Left ventricle myocardium inferior (tissue), 1 donor: ENCODE measurements at places on chromosomes 12 and 14. TPM values are rescaled to one million over a fixed set of nuclear protein-coding genes. Genes with fewer than 3 reads are reported as not detected.

KLRD1 gene
- total RNA-seq = 1.4 TPM

FGF6 gene
- not detected for total RNA-seq

GRCh38 chr12:101086490-101087135 lies 123.4 kb downstream of the SLC5A8 start:
- no peak for DNase-seq

BMAL2 gene
- total RNA-seq = 1.5 TPM

ADAM20 gene
- total RNA-seq = 0.27 TPM

DNA sequence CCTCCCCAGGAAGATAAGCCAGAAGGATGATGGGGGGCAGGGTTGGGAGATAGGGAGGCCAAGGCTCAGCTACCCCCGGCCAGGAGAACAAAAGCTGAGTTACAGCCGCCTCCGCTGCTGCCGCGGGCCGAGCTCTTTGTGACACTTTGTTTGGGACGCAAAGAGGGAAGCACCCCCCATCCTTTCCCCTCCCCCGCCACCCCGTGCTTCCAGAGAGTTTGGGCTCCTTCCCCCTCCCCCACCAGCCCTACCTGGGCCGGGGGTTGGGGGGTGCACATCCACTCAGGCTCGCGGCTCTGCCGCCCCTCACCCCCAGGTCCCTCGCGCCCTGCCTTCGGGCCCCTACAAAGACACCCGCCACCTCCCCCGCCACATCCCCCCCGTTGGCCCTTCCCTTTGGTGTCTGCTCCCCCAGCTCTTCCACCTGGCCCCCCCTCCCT lies 799 bp downstream of the ZNF219 start:
- no peak for DNase-seq

DNA sequence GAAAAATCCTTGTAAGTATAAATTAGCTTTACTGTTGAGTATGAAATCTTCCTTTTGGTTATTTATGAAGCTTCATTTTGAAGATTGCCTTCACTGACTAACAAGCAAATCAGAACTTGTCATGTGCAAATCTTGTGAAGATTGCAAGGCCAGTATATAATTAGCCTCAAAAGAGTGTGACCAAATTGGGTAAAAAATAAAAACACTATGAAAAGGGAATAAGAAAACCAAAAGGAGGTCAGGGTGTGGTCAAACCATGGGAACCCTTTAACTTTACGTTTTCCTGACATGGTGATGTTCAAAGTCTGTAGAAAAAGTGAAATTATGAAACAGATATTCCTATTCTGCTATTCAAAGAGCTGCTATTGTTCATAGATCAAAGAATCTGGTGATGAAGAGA lies 230.3 kb downstream of the BCAT1 start:
- no peak for DNase-seq

GRCh38 chr12:19643635-19644034 lies 204.3 kb downstream of the AEBP2 start:
- no peak for DNase-seq

GRCh38 chr14:65879248-65880009 lies 466.9 kb downstream of the FUT8 start:
- DNase-seq = no peak

- no peak for DNase-seq
These were observed 60.5 kb downstream of the PTPRQ start for GRCh38 chr12:80504389-80505163.

RHOJ gene
- total RNA-seq = 14.6 TPM

DNA sequence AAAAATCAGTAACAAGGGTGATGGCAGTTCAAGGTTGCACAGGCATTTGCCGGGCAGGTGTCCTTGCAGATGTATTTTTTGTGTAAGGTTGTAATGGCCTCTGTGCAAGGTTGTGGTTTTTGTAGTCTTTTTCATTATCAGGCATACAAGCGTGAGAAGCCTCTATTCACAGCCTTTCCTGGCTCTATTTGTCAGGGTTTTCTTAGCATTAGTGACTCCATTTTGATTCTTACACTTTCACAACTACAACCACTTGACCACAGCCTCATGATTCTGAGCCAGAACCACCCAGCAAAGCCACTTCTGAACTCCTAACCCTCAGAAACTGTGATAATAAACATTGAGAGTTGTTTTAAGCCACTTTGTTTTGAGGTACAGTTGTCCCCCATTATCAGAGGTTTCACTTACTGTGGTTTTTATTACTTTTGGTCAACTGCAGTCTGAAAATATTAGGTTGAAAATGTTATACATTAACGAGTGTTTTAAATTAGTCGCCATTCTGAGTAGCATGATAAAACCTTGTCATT lies 27.5 kb upstream of the CHGA start:
- no peak for DNase-seq

GRCh38 chr12:70920251-70920851 lies at the start of gene PTPRR:
Gene PTPRR, minus strand, starts transcription at chr12:70920738. Its CDS starts 348 bp downstream, at chr12:70920390.
- no peak for DNase-seq

DNA sequence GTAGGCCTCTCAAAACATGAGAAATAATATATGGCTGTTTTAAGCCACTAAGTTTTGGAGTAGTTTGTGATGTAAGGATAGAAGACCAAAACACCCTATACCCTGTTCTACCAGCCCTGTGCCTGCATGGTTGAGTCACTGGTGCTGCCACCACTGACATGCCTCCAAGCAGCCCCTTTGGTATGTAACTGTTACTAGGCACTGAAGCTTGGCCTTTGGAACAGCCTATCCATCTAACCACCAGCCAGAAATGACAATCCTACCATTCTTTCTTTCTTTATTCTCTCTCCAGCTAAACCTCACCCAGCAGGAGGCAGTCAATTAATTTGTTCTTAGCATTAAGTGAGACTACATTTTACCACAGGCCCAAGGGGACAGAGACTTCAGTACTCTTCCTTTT lies 240.3 kb downstream of the MSRB3 start:
- DNase-seq = no peak

DNA sequence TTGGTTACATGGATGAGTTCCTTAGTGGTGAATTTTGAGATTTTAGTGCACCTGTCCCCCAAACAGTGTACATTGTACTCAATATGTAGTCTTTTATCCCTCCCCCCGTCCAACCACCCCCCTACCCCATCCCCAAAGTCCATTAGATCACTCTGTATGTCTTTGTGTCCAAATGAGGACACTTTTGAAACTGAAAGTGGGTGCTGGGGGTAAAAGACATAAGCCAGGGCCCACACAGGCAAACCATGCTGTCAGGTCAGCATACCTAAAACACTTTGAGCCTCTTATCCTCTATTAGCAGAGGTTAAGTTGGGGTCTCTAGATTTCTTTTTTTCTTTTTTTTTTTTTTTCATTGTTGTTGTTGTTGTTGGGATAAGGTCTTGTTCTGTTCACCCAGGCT lies 31.3 kb upstream of the KICS2 start:
- DNase-seq = no peak

HELB gene
- total RNA-seq = 1.3 TPM

GRCh38 chr12:55938826-55939501 lies 8.0 kb downstream of the DGKA start:
- no peak for DNase-seq

GRCh38 chr12:68641138-68641537 lies 30.4 kb downstream of the RAP1B start:
- no peak for DNase-seq

GRCh38 chr14:81868172-81868571 lies 334.5 kb upstream of the SEL1L start:
- DNase-seq = no peak

- DNase-seq = no peak
These were observed 10.1 kb downstream of the DIABLO start for GRCh38 chr12:122215771-122216170.
